ENCODE measurements at places on chromosomes 4 and X.

DNA sequence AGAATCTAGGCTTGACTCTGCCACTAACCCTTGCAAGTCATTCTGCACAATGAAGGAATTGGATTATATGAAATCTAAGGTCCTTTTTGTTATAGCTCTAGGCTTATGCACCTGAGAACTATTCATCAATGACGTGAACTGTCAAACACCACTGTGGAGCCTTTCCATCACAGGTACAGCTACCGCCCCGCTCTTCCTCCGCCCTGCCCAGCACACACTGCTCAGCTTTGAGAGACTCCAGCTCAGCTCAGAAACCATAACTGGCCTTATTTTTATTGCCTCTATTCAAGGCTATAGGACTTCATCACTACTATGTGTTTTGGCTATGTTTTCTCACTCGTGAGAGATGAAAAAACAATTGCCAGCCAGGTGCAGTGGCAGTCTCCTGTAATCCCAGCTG, 88.2 kb upstream of the RPL34 start:
- DNase-seq: no peak

DNA sequence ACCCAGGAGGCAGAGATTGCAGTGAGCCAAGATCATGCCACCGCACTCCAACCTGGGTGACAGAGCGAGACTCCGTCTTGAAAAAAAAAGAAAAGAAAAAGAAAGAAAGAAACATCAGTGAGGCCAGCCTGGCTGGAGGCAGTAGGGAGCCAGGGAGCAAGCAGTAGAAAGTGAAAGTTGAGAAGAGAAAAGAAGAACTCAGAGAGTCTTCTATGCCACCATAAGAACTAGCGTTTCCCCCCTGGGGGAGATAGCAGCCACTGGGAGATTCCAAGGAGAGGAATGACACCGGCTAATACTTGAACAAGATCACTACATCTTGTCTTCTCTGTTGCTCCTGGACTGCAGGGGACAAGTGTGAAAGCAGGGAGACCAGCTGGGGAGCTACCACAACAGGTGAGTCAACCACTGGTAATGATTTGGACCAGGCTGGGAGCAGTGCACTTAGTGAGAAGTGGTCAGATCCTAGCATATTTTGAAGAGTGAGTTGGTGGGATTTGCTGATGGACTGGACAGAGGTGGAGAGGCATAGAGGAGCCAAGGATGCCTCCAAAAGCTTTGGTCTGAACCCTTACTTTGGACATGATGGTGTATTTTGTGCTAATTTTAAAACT, 33.4 kb downstream of the SLC2A9 start:
- DNase-seq: no peak

GRCh38 chrX:150587585-150588503, 19.4 kb downstream of the MTM1 start:
- DNase-seq: no peak

- DNase-seq: no peak
Observed at GRCh38 chrX:41043674-41044345, 41.4 kb upstream of the USP9X start.

DNA sequence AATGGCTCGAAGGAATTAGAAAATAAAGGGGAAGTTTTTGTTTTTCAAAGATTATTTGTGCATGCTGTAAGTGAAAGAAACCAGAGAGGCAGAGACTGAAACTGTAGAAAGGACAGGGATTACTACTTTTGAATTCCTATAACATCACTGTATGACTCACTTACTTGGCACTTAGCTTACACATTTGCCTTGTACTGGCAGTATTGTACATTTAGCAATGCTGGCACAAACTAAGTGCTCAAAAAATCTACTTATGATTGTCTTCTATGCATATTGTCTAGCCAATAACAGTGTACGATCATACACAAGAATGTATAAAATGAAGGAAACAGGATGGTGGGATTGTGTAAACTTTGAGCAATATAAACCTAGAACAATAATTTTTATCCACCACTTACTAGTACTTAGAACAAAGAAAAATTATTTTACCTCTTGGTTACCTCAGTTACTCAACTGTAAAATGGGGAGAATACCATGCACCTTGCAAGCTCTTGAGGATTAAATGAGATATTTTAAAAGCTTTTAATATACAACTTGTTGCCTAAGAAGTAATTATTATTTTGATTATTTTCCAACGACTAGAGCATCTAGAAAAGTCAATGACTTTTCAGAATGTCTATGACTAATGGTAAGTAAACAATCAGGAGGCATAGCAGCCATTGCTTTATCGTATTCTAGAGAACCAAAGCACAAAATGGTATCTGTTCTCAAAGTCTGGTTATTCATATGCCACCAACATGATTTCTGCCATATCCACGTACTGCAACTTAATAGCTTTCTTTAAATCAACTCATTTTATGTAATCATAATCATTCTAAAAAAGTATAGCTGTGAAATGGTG, 4.7 kb downstream of the FAM120C start:
- DNase-seq: no peak

DNA sequence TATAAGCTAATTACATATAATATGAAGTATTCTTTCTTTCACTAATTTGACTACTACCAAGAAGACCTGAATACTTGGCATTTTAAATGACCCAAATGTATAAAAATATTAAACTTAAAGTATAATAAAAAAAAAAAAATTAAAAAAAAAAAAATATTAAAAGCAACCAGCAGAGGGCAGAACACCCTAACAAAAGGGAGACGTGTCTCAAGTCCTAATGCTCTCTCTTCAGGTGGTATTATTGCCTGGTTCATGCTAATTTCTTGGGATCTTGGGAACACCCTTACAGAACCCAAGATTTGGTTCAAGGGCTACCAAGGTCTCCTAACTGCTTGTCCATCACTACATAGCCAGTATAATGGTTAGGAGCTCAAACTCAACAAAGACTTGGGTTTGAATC, 754.8 kb downstream of the RAB28 start:
- no peak for DNase-seq

DNA sequence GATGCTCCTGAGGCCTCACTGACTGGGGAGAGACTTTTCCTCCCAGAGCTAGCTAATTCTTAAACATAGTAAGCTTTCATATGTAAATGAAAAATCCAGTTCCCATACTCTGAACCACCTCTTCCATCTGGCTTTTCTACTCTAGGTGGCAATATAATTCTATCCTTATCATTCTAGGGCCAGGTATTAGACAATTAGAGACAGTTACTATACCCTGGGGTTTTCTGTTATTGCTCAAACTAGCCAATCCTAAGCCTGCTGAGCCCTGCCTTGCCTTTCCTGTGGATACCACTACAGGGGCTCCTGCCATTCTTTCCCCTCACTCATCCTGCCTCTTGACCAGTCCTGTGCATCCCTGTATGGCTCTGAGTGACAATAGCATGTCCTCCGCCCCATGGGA, 552.0 kb downstream of the STIM2 start:
- DNase-seq: no peak
